ENCODE measurements at places on chromosomes 3 and 15.
A peak's percentile ranks its signal among the peaks of the same experiment; 100 is the strongest.

DNA sequence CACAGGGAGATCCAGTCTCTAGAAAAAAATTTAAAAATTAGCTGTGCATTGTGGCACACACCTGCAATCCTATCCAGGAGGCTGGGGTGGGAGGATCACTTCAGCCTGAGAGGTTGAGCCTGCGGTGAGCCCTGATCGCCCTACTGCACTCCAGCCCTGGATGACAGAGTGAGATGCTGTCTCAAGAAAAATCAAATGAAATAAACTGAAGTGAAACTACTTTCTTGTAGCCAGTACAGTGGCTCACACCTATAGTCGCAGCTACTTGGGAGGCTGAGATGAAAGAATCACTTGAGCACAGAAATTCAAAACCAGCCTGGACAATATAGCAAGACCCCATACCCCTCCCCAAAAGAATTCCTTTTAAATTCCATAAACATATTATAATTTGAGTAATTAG, 35.4 kb downstream of the SMARCC1 start:
- no peak for DNase-seq

DNA sequence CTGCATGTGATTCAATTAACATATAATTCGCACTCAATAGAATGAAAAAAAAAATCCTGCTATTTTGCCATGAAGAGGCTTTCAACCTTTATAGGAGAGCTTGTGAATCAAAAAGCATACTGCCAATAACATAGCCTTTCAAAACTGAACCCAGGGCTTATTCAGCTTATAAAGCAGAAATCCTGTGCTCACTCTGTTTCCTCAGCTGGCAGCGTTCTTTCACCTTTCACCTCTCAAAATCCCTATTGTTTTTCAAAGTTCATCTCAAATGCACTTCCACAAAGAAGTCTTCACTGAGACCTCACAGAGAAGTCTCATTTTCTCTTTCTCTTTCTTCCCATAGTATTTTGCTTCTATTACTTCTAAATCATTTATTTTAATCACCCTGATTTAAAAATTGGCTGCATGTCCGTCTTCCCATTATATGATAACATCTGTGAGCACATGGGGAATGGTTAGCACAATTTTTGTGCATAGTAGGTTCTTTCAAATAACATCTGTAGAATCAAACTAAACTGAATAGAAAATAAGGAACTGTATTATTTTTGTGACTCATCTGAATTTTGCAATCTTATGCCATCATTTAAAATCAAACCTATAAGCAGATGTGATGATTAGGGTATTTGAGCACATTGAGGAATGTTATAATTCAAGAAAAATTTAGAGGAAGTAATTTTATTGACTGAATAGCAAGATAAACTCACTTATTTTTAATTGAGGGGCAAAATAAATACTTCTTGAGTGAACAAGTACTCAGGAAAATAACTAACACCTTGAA, 373.4 kb downstream of the NLGN1 start:
- DNase-seq, result no peak

DNA sequence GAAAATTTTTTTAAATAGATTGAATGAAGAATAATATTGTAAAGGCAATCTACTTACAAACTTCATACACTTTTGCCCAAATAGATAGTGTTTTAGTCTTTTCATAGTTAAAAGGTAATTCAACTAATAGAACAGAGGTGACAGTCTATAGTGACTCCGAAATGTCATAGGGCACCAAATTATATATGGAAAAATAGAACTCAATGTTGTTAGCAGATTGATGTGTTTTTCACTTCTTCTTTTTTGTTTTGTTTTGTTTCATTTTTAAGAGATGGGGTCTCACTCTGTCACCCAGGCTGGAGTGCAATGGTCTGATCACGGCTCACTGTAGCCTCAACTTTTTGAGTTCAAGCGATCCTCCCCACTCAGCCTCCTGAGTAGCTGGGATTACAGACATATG, 721 bp downstream of the CSTA start:
- DNase-seq, result no peak

- peak; percentile 93 for DNase-seq
Observed at GRCh38 chr3:132535575-132536441, 61.3 kb upstream of the ACKR4 start.

DNA sequence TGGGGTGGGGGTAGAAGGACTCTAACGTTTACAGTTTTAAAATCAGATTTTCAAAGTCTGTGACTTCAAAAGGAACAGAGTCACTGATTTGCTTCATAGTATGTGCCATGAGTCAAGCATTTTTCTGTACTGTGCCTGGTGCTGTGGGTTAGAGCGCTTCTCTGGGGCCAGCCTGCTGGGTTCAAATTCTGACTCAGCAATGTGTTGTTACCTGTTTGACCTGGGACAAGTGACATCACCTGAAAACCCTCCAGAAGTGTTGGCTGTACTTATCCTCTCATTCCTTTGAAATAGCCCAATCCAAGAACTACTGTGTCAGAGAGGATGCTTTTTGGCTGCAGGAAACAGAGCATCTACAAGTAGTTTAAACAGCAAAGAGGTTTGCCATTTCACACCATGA, 101.7 kb downstream of the LSM3 start:
- DNase-seq, result no peak

DNA sequence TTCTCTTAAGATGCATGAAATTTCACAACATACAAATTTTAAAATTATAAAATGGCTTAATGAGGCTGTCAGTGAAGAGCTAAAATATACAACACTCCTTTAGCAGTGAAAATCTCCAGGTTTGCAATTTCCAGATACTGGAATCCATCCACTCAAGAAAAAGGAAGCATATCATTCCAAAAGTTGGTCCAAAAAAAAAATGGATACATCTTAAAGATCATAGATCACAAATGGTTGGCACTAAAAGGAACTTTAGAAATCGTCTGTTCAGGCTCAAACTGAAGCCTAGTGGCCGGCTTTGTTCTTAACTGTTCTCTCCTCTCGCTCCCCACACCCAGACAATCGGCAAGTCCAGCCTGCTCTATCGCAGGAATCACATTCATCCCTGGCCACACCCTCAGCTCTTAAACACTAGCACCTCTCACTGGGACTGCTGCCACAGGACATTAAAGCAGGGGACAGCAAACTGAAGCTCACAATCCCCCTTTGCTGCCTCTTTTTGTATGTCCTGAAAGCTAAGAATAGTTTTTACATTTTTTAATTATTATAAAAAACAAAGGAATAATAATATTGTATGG, 130.3 kb upstream of the CDIN1 start:
- DNase-seq, result no peak

GRCh38 chr3:149134575-149134974, 5.1 kb downstream of the HPS3 start:
- DNase-seq, result peak; percentile 89

- no peak for DNase-seq
Observed at GRCh38 chr15:90761629-90762028, 44.5 kb downstream of the BLM start.

DNA sequence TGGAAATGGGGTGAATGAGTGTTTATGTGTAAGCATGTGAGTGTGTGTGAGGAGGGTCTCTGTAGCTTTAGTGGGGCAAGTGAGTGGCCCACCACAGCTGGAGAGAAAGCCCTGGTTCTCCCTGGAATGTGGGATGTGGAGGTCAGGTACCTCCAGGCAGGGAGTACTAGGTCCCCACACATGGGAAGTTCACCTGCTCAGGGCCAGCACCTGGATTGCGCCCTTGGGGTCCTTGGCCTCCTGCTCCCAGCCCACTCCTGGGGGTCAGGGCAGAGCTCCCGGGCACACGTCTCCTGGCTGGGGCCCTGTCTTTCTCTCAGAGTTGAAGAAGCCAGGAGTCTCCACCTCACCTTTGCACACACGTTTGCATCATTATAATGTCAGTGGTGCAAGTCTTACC, 40.0 kb upstream of the TMCC1 start:
- no peak for DNase-seq

- no peak for DNase-seq
Observed at GRCh38 chr3:182491577-182491976, 301.7 kb upstream of the ATP11B start.

DNA sequence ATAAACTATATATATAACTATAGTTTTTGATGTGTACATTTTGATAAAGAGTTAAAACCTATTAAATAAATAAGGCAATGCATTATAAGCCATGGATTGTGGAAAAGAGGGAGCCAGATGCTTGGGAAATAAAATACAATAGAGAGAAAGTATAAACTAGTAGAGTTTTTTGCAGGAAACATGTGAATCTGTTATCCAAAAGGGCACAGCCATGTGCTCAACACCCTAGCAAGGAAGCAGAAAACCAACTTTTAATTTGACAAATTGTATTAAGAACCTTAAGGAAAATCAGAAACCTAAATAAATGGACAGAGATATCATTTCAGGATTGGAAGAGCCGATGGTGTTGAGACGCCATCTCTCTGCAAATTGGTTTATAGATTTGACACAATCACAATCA, 63.5 kb downstream of the ITGB5 start:
- DNase-seq, result no peak

All from fibroblast of villous mesenchyme (primary cell).